ENCODE measurements at places on chromosomes 2 and 18. TPM values are rescaled to one million over a fixed set of nuclear protein-coding genes. Genes with fewer than 3 reads are reported as not detected.

DNA sequence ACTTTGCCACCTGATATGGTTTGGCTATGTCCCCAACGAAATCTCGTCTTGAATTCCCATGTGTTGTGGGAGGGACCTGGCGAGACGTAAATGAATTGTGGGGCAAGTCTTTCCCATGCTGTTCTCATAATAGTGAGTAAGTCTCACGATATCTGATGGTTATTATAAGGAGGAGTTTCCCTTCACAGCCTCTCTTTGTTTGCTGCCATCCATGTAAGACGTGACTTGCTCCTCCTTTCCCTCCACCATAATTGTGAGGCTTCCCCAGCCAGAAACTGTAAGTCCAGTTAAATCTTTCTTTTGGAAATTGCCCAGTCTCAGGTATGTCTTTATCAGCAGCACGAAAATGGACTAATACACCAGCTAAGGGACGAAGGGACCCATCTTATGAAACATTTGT, 1303.3 kb downstream of the SUCLG1 start:
- no peak for DNase-seq
- H3K36me3 ChIP-seq: no peaks in the 10 kb centered on the region
- no peak overlapping the region for H3K4me3 ChIP-seq
- H3K4me1 ChIP-seq: no peaks in the 10 kb centered on the region
- no peak overlapping the region for H3K27ac ChIP-seq

DNA sequence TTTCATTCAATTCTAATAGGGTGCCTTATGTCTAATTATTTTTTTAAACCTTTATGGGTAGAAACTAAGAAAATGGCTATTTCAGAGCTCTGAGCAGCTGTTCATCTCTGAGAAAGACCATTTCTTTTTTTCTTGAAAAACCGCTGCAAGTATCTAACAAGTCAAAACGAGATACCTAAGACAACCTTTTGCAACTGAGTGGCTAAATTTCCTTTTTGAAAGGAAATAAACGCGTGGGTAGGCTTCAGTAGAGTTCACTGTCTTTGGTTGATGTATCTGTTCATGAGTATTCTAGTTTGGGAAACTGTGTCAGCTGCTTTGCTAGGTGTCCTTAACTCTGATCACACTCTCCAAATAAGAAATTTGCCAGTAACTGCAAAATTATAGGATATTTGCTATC, 104.3 kb upstream of the LINC00305 start:
- DNase-seq: no peak
- no peaks in the 10 kb centered on the region for H3K27me3 ChIP-seq
- no peak overlapping the region for H3K4me3 ChIP-seq

DNA sequence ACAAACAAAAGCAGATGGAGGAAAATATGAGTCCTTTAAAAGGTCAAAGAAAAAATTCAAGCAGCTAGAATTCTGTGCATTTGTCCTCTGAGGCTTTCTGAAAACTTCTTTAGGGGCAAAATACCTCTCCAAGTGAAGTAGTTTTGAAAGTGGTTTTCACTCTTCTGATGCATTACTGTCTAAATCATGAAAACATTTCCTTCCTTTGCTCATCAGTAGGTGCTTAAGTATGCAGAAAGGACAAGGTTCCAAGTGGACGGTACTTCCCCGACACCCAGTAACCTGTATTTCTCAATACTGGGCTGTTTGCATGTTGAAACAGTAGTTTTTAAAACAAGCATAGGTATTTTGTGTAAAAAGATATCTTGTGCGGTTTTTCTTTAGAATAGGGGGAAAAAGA, 189.1 kb upstream of the ERBB4 start:
- no peaks in the 10 kb centered on the region for H3K27me3 ChIP-seq
- H3K4me1 ChIP-seq: peaks cover 5% of the 10 kb centered on the region
- DNase-seq: no peak
- peaks cover 2% of the 10 kb centered on the region for H3K36me3 ChIP-seq
- H3K27ac ChIP-seq: no peak overlapping the region

GRCh38 chr2:232362174-232362900, 16.2 kb upstream of the ALPP start:
- H3K36me3 ChIP-seq: no peaks in the 10 kb centered on the region
- DNase-seq: no peak
- H3K27ac ChIP-seq: no peak overlapping the region
- H3K27me3 ChIP-seq: no peaks in the 10 kb centered on the region
- H3K4me3 ChIP-seq: no peak overlapping the region

GRCh38 chr2:54394392-54394791, 61.7 kb upstream of the SPTBN1 start:
- H3K4me3 ChIP-seq: no peak overlapping the region
- H3K27ac ChIP-seq: no peak overlapping the region
- no peak for DNase-seq
- H3K36me3 ChIP-seq: no peaks in the 10 kb centered on the region

GRCh38 chr2:134261398-134262131, 7.7 kb downstream of the MGAT5 start:
- no peak for DNase-seq
- no peaks in the 10 kb centered on the region for H3K27me3 ChIP-seq
- H3K27ac ChIP-seq: no peak overlapping the region
- H3K4me3 ChIP-seq: no peak overlapping the region
- H3K4me1 ChIP-seq: peaks cover 13% of the 10 kb centered on the region
- no peaks in the 10 kb centered on the region for H3K36me3 ChIP-seq

- H3K4me1 ChIP-seq: peaks cover 11% of the 10 kb centered on the region
- H3K27me3 ChIP-seq: peaks cover 22% of the 10 kb centered on the region
- H3K27ac ChIP-seq: no peak overlapping the region
- no peaks in the 10 kb centered on the region for H3K36me3 ChIP-seq
- H3K4me3 ChIP-seq: no peak overlapping the region
Measured at GRCh38 chr2:172168917-172169346, 66.2 kb upstream of the DLX2 start.

DNA sequence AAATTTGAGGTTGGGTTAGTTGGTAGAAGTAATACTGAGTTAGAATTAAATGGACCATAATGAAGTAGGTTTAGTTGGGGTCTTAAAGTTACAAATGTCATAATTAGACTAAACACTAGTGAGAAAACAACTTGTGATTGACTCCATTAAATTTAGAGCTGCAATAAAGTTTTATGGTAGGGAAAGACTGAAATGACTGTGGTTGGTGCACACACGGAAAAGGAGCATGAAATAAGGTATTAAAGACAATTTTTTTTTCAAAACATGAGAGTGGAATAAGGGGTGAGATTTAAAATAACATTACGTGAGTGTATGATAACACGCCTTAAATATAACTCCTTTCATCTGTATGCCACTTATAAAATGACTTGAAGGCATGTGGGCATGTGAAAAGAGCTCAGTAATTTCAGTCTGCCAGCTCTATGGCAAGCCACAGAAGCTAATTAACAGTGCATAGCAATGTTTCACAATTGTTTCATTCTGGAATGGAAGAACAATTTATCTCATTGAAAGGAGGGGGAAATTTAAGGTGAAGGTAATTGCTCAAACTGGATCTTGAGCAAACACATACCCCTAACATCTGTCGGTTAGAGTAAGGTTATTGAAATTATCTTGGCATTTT, 1.4 kb downstream of the FRZB start:
- no peaks in the 10 kb centered on the region for H3K27me3 ChIP-seq
- peaks cover 79% of the 10 kb centered on the region for H3K4me1 ChIP-seq
- peak overlapping the region; percentile 89 for H3K4me3 ChIP-seq
- no peak for DNase-seq
- no peak overlapping the region for H3K27ac ChIP-seq

TMEM200C gene
- 26.1 TPM for total RNA-seq

MRPL33 gene
- total RNA-seq: 67.0 TPM

COL4A4 gene
- 0.16 TPM for total RNA-seq

RAMP1 gene
- 0.91 TPM for total RNA-seq

PRLH gene
- not detected for total RNA-seq
